ENCODE measurements at places on chromosomes 5 and 9. TPM values are rescaled to one million over a fixed set of nuclear protein-coding genes. Genes with fewer than 3 reads are reported as not detected.
A peak's percentile ranks its signal among the peaks of the same experiment; 100 is the strongest.

DNA sequence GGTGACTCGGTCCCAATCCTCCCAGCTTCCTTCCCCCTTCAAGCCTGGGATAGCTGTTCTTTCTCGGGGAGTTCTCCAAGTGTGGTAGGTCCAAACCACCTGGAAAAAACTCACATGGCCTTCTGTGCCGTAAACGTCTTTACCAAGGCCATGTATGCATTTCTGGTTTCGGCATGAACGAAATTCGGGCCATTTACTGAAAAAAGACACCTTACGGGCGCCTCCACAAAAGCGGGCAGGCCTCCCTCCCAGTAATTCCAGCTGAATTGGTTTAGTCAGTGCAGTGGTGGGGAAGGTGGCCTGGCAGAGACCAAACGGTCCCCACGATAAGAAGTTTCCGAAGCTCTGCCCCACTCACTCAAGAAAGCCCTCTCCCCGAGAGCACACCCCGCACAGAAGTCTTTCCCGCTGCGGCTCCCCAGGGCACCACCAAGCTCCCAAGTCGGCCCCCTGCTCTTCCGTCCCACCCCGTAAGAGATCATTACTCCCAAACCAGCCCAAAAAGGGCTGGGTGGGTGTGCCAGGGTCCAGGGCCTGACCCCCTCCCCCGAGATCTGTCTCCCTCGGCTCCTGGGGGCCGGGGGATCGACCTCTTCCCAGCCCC, 86.3 kb upstream of the MELK start:
- DNase-seq = peak; percentile 27

- no peak for DNase-seq
Measured at GRCh38 chr5:2103940-2104339, 221.2 kb upstream of the IRX4 start.

DNA sequence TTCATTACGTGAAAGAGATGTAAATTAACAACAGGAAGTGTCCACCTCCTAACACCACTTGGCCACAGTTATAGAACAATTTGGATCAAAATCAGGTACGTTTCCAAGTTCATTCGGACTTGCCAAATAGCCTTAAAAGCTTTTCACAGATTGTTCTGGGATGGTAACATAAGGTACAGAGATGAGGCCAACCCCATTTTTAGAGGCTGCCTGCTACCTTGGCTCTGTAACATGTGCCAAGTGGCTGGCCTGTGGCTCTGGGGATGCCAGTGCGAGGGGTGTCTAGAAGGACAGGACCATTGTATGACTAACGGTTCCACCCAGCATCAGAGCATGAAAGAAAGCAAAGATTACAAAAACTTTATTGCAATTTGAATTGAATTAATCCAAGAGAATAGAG, 91.0 kb downstream of the LHFPL2 start:
- no peak for DNase-seq

DNA sequence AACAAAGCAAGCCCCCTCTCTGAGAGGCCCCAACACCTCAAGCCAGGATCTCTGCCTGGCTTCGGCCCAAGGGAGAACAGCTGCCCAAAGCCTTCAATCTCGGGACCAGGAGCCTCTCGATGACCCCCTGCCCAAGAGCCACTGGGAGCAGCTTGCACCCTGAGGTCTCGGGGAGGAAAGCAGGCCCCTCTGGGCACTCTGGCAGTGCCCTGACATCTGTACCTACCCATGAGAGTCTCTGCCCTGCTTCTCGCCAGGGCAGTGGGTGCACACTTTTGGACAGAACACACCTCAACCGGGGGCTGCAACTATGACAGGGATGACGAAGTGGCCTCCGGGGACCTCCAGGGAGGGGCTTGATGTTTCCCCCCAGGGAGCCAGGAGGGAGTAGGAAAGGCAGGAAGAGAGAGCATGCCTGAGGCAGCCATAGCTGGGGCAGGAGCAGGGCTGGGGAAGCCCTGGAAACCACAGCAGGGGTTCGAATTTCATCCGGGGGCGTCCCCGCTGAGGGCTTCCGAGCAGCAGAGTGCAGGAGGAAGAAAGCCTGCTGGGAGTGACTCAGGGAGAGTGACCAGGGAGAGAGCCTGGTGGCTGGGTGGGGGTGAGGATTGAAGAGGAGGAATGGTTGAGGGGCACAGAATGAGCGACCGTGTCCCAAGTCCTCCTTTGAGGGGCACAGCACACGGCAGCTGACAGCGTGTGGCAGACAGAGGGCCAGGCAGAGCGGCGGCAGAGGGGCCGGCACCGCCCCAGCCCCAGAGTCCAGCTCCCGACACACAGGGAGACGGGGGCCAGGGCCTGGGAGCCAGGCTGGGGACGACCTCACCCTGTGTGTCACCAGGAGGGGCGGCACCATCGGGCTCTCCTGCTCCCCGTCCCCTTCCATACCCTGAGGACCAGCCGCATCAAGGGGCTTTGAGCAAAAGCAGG, 1.8 kb downstream of the LPCAT1 start:
- DNase-seq = no peak

DNA sequence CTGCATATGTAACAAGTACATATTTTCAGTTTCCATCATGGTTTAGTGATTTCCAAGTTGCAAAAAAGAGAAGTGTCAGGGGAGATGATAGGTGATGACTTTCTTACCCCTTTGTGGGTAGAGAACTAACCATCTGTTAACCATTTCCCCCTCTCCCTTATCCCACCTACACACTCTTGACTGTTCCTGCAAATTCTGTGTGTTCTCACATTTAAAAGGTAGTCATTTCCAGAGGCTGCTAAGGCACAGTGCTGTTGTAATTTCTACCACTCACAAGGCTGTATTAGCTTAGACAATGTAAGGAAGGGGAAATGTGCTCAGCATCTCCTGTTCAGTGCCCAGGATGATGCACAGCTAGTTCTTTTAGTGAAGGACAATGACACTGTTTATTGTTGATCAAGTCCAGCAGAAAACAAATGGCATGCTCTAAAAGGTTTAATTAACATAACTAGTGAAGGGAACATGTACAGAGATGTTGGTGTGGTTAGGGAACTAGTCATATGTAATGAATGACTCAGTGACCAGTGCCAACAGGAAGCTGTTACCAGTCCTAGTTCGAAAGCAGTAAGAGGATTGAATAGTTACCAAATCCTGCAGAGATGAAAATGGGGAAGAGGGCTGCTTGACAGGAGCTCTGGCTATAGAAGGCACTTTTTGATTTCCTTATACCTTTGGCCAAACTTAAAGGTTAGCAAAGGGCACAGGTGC, 165.1 kb downstream of the PLK2 start:
- no peak for DNase-seq

TEX48 gene
- total RNA-seq = not detected

- DNase-seq = no peak
Measured at GRCh38 chr9:126393876-126394275, 67.2 kb downstream of the MVB12B start.

- DNase-seq = no peak
Measured at GRCh38 chr9:13144166-13144775, 135.2 kb downstream of the MPDZ start.

- DNase-seq = no peak
Measured at GRCh38 chr9:116233160-116233530, 79.6 kb downstream of the PAPPA start.

- no peak for DNase-seq
Measured at GRCh38 chr9:75979362-75979761, 88.9 kb downstream of the PCSK5 start.

FAXDC2 gene
- 14.0 TPM for total RNA-seq

GPRIN1 gene
- total RNA-seq = 1.9 TPM

GRCh38 chr5:38500573-38501260, 55.7 kb downstream of the LIFR start:
- DNase-seq = no peak

DNA sequence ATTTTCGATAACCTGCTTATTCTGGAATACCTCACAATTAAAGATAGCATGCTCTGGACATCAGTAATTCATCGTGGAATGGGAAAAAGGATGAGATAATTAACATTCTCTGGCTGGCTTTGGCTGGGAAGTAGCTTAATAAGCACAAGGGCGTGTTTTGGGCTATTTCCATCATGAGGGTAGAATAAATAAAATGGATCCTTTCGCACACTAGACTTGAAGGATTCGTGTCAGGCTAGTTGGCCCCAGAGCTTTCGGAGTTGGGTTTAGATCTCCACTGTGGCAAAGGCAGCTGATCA, 151.2 kb upstream of the ADRA1B start:
- DNase-seq = no peak

WHRN gene
- 1.4 TPM for total RNA-seq

ELAVL2 gene
- total RNA-seq = 0.15 TPM

DNA sequence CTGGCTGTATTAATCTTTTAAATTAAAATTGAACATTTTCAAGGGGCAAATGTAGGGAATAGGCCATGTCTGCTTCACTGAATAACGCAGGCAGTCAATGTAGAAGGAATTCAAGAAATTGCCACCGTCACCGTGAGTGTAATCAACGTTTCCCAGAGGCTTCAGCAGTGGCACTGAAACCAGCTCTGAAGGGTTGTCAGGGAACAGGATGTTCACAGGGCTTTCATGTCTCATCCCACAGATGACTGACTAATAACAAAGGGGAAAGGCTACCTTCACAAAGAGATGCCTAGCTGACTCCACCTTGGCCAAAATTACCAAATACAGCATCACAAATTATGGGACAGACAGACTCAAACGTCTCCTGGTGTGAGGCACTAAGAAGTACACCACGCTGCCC, 70.4 kb upstream of the SIMC1 start:
- no peak for DNase-seq

LPCAT1 gene
- total RNA-seq = 9.9 TPM

DNA sequence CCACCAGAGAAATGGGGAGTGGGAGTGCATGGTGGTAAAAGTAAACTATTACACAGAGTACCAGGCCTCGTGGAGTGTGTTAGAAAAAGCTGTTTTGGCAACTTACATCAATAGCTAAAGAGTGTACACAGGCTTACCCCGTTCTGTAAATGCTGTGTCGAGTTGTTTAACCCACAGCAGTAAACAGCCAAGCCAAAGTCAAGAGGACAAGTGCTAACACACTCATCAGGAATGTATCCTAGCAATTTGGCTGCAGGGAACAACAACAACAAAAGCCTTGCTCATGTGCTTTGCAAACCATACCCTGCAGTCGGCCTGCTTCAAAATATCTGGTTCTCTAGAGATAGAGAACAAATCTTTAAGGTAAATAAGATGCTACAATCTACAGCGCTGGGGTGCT, 15.9 kb downstream of the DAP start:
- no peak for DNase-seq

DNA sequence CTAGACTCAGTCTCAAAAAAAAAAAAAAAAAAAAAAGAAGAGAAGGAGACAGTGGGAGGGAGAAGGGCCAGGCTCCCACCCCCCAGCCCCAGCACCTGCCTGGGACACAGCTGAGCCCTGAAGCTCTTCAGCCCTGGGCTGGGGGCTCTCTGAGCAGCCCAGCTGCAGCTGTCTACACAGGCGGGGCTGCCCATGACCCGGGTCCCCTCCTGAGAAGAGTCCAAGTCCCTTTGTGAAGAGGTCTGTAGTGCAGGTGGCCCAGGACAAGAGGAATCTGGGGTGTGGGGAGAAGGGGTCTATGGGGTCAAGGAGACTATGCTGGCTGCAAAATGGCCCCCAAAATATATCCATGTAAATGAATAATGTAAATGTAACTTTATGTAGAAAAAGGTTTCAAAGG, 6.7 kb upstream of the LCN2 start:
- DNase-seq = peak; percentile 11

GRCh38 chr9:72441848-72442607, 77.0 kb upstream of the ZFAND5 start:
- no peak for DNase-seq

GRCh38 chr5:2373631-2374030, 377.8 kb downstream of the IRX2 start:
- DNase-seq = no peak

GRCh38 chr5:111389390-111390082, 122.8 kb downstream of the STARD4 start:
- DNase-seq = no peak

- DNase-seq = no peak
Measured at GRCh38 chr9:97675655-97676054, 21.5 kb downstream of the XPA start.

- no peak for DNase-seq
Measured at GRCh38 chr5:136518814-136519213, 153.5 kb upstream of the TRPC7 start.

DNA sequence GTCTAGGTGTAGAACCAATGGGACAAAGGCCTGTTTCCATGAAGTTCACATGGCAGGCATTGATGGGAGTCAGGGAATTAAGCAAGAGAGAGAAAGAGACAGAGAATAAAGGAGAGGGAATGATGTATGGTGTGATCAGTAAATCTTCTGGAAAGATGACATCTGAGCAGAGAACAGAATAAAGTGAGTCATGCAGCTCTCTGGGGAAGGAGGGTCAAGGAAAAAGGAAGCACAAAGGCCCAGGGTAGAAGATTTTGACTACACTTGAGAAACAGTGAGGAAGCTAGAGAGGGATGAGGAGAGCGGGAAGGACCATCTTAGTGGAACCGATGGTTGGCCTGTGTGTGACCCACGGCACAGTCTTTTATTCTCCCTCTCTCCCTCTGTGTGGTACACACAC, 425.9 kb downstream of the SPOCK1 start:
- DNase-seq = no peak

DNA sequence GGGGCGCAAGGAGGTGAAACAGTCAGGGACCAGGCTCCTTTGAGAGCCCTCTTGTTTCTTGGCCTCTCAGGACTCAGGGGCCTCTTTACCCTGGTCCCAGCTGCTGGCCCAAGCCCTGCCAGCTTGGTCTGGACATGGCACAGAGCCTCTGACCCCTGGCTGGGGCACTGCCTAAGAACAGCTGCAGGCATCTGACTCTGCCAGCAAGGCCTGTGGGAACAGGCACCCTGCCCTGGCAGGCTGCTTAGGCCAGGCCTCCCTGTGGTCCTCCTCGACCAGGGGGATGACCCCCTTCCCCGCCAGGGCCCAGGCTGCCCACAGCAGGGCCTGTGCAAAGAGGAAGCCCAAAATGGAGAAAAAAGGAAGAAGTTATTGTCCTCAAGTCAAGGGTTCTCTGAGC, 25.5 kb downstream of the OLFML2A start:
- no peak for DNase-seq

DNA sequence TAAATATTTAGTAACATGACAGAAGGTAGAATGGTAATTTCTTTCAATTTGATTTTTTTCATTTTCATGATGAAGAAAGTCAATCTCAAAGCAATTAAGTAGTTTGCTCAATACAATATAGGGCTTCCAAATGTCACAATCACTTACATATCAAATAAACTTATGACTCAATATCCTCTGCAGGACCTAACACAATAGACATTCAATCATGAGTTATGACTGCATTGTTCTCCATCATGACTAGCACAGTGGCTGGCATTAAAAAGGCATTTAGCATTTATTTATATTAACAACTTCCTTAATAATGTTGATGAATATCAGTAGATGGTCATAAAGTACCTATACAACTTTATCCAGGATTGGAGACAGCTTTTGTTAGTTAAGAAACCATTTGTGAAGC, 1499.6 kb downstream of the EFNA5 start:
- no peak for DNase-seq
